PC-9 (cell line): ENCODE measurements at places on chromosomes 11 and 22. TPM values are rescaled to one million over a fixed set of nuclear protein-coding genes. Genes with fewer than 3 reads are reported as not detected.

Gene SLC22A12
- total RNA-seq = not detected in 2 replicates

Gene OR52N4
- not detected in 2 replicates for total RNA-seq

Gene KCNJ5
- 0.11 TPM in 1 of 2 replicates, not detected in the other for total RNA-seq

Gene SLC5A1
- total RNA-seq = not detected in 2 replicates

Gene CCDC81
- total RNA-seq = 0.65 and 1.1 TPM in 2 replicates

Gene PHLDA2
- 10.7 and 14.1 TPM in 2 replicates for total RNA-seq

Gene PGGHG
- 68.6 and 76.9 TPM in 2 replicates for total RNA-seq

Gene SERPING1
- total RNA-seq = 3.1 TPM in 2 replicates

Gene CD248
- not detected in 2 replicates for total RNA-seq

Gene PGA3
- total RNA-seq = not detected in 2 replicates

Gene RAB30
- 3.2 and 3.6 TPM in 2 replicates for total RNA-seq

- no peak for DNase-seq
Measured at GRCh38 chr11:133966921-133967598, 10.3 kb upstream of the IGSF9B start.

DNA sequence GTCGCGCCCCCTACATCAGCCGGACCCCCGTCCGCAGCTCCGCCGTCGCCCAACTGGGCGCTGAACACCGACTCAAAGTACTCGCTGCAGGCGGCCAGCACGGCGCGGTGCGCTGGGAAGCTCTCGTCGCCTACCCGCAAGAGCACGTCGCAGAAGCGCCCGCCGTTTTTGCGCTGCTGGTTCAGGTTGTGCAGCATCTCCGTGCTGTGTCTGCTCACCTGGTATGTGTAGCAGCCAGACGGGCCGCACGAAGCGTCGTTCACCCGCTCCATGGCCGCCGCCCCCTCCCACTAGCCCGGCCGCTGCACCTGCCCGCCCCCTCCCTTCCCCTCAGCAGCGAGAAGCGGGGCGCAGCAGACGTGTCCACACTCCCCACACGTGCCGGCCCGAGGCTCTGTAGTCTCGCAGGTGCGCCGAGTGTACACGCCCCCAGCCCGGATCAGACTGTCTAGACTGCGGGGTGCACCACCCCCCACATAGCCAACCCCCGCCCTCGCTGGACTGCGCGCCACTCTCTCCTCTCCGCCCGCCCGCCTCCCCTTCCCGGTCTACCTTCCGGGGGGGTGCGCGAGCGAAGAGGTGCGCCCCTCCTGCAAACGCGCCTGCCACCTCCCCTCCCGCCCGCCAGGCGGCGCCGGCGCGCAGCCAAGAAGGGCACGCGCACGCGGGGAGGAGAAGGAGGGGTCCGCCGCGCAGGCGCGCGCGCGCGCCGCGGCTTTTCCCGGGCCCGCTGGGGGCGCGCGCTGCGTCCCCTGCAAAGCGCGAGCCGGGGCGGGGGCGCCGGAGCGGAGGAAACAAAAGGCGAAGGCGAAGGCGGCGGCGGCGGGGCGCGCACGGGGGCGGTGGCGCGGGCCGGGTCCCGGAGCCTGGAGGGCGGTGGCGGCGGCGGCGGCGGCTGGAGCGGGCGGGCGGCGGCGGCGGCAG, 553 bp downstream of the PATZ1 start:
- DNase-seq = peak; percentile 85

GRCh38 chr22:45240810-45241631, at the start of gene KIAA0930:
Gene KIAA0930 (minus strand): TSS chr22:45240894. CDS start chr22:45240703, 191 bp downstream.
- peak; percentile 39 for DNase-seq

- DNase-seq = no peak
Measured at GRCh38 chr11:128515086-128515485, 72.3 kb downstream of the ETS1 start.

- DNase-seq = no peak
Measured at GRCh38 chr22:24186892-24187670, 5.8 kb downstream of the SUSD2 start.

DNA sequence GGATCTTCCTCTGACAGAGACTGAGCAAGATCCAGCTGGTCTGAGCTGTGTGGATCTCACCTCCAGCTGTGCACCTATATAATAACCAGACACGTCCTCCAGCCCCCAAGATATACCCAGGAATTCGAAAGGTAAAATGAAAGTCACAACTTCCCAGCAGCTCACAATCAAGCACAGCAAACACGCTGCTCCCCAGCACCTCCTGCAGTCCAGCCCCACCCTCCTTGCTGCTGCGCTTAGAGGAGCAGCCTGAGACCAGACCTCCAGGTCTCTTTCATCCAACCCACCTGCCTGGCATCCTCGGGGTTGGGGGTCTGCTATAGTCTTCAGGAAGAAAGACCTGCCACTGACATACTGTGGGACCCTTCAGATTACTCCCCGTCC, 3.0 kb upstream of the APOL4 start:
- DNase-seq = no peak

- DNase-seq = no peak
Measured at GRCh38 chr11:35144806-35145205, 5.8 kb downstream of the CD44 start.

- DNase-seq = no peak
Measured at GRCh38 chr11:67308031-67308866, 4.9 kb downstream of the SSH3 start.

GRCh38 chr22:46289244-46289891, 7.3 kb upstream of the GTSE1 start:
- DNase-seq = no peak

DNA sequence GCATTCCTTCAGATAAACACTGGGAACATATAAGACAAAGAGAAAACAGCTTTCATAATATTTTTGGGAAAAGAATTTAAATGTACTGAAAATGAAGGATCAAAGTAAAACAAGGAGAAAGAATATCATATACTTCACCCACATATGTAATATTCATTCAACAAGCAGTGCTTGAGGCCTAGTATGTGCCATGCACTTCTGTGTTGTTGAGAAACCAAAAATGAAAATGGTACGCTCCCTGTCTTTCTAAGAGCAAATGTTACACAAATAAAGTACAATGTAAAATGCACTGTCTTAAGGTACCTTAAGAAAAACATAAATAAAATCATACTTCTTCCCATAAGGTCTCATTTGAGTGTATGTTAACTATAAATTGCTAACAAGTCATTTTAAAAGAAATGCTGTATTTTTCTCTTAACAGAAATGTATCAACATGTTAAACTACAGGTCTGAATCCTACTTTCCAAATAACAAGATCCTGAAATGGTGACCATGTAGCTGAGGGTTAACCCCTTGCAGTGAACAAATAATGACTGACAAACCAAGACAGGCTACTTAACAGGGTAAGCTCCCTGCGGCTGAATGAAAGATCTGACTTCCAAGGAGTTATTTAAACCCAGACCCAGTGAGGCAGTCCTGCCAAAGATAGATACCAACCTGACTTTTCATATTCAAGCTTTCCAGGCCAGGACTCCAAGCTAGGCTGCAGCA, 377.6 kb downstream of the DCDC1 start:
- DNase-seq = no peak

DNA sequence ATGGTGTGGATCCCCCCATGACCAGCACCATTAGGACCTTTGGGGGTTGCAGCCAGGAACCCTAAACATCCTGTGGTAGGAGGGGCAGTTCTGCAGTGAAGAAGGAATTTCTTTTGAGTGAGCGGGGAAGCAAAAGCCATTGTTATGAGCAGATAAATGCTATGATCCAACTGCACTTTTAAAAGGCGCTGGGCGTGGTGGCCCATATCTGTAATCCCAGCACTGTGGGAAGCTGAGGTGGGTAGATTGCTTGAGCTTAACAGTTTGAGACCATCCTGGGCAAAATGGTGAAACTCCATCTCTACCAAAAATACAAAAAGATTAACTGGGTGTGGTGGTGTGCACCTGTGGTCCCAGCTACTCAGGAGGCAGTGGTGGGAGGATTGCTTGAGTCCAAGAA, 5.9 kb upstream of the TOMM22 start:
- no peak for DNase-seq

GRCh38 chr11:40354121-40354520, 1105.3 kb downstream of the LRRC4C start:
- no peak for DNase-seq

- DNase-seq = no peak
Measured at GRCh38 chr22:38435010-38435409, 20.0 kb downstream of the KCNJ4 start.

- no peak for DNase-seq
Measured at GRCh38 chr22:49958366-49958921, 2.1 kb upstream of the PIM3 start.

GRCh38 chr11:113484223-113484622, 9.0 kb upstream of the DRD2 start:
- DNase-seq = no peak

GRCh38 chr22:40237241-40237640, 59.5 kb downstream of the TNRC6B start:
- DNase-seq = no peak

DNA sequence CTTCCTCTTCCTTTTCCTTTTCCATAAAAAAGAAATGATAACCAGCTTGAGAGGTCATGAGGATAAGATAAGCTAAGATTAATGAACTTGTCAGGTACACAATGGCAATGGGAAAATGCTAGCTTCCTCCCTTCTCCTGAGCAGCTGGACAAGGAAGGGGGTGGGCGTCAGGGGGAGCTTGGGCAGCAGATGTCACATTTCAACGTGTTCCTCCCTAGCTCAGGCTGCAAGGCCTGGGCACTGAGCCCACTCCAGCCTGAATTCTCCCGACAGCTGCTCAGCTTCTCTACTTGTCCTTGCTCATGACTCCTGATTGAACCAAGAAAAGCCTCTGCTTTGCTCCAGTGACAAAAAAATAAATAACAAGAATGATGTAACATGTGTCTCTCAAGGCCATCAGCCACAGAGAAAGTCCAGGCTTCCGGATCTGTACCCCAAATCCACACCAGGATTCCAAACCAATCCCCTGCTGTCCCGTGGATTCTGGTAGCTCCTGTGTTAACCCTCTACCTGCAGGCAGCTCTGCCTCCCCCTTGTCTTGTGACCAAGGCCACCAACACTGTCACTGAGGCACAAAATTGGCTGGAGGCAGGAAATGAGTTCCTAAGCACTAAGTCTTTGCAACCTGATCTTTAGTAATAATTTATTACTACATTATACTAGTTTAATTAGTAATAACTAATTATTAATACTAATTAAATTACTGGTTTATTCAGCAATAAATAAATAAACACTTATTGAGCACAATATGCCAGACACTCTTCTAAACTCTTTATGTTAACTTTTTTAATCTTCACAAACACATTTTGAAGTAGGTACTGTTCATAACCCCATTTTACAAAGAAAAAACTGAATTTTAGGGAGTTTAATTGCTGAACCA, 146.5 kb downstream of the CCDC34 start:
- DNase-seq = no peak

GRCh38 chr11:47299078-47299477, 29.1 kb downstream of the MADD start:
- DNase-seq = no peak

- DNase-seq = no peak
Measured at GRCh38 chr11:103055221-103055890, 36.6 kb downstream of the DCUN1D5 start.

DNA sequence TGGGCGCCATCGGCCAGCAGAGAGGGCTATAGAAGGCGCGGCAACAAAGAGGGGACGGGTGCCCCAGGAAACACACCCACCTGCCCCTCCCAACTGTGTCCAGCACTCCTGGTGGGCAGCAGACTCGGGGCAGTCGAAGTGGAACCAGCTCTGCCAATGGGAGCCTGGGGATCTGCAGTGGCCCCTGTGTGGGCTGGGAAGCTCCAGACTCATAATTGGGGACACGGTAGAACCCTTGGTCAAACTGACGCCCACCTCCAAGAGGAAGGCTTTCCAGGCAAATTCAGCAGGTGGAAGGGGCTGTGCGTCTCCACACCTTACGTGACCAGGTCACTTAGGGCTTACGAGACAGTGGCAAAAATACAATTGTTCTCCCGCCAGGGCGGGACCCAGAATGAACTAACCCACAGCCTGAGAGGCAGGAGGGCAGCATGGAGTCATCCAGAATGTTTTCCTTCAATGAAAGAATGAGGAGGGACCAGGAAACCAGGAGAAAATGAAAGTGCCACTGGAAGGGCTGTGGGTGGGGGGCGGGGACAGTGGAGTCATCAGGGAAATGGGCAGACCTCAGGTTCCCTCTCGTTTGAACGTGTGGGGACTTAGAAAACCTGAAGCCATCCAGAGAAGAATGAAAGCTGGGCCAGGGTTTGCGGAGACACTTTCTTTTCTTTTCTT, 53.2 kb upstream of the SHANK2 start:
- DNase-seq = no peak

- DNase-seq = peak; percentile 18
Measured at GRCh38 chr11:57751676-57752253, at the start of gene BTBD18. Gene BTBD18 (minus strand): TSS chr11:57751819. CDS start chr11:57751188, 631 bp downstream.

- DNase-seq = no peak
Measured at GRCh38 chr11:58625826-58626460, 3.5 kb downstream of the CNTF start.

- no peak for DNase-seq
Measured at GRCh38 chr22:26615149-26615548, 2.7 kb downstream of the CRYBB1 start.

DNA sequence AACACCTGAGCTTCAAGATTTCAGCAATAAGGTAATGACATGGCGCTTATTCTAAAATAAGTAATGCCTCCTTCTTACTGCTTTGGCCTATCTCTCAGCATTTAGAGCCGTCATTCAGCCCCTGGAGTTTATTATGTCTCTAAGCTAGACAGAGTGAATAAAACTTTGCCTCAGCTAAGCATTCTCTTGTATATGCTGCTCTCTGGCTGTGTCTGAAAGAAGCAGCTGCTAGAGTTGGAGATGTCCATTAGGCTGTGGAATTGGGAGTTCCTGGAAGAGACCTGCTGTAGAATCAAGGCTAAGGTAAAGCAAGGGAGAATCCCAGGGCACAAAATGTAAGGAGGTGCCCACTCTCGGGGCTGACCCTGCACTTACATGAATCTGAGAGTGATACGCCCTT, 35.5 kb upstream of the TTC12 start:
- no peak for DNase-seq

DNA sequence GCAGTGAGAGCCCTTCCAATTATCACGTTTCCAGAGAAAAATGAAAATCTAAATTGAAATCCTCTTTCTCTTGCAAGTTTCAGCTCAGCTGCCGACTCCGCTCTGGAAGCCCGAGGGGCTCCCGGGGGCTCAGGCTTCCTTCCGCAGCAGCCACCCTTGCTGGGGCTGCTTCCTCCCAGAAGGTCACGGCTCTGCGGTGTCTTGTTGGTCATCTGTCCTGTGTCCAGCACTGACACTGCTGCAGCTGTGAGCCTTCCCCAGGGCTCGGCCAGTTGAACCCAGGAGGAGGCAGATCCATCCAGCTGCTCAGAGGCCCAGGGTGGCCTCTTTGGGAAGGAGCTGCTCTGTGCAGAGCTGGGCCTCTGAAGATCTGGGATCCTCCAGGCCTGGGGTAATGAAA, 1337.2 kb downstream of the TBC1D22A start:
- DNase-seq = no peak

DNA sequence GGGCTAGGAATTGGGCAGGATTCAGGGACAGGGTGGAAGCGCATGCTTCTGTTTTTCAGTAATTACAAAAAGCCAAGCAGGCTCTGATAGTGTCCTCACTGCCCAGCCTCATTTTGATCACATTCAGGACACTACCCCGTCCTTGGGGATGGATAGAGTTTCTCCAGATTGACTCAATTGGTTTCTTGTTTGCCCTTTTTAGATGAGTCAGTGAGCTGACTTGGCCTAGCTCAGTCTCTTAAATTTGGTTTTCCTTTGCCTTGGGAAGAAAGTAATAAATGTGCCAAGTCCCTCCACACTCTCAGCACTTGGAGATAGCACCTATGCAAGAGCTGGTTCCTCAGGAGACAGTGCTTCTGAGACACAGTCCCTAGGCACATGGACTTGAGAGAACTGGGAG, 25.5 kb downstream of the DKK3 start:
- DNase-seq = no peak
